ENCODE measurements at places on chromosomes 6 and 20.

DNA sequence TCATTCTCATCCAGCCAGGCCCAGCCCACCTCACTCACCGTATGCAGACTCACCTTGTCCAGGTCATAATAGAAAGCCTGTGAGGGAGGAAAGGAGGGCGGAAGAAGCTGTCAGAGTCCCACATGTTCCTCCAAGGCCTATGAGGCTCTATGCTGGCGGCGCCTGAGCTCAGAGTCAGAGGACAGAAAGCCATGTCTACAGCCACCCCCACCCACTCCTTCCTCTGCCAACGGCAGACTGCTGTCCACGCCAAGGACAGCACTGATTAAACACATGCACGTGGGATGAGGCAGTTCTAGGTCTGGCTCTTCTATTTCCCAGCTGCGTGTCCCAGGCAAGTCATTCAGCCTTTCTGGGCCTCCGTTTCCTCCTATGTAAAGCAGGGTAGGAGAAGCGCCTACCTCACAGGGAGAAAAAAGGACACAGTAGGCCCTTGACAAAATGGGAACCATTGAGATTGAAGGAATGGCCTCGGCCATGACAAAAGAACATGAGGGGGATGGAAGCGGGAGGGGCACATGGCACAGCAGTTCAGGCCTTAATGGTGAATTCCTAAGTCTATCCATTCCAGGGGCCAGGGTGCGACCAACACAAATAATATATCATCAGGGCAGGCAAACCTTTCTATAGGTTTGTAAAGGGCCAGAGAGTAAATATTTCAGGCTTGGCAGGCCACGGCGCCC is 80.1 kb downstream of the RIPOR3 start:
- DNase-seq: peak; percentile 30

DNA sequence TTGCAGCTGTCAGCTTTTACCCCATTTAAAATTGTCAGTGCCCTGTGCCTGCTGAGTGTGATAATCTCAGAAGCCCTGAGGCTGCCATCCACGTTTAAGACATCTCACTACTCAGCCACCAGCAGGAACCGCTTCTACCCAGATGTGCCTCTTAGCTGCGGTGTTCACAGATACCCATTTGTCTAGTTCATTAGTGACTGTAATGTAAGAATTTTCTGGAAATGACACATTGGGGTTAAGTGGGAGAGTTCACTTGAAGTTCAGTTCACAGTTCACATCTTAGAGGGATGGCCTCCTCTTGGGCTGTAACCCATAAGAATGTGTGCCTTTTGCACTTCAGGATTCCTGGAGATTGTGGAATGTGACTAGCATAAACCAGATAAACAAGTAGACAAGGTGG is 477.7 kb downstream of the BTBD3 start:
- no peak for DNase-seq

GRCh38 chr20:58020656-58021454 is 207.6 kb downstream of the ANKRD60 start:
- no peak for DNase-seq

DNA sequence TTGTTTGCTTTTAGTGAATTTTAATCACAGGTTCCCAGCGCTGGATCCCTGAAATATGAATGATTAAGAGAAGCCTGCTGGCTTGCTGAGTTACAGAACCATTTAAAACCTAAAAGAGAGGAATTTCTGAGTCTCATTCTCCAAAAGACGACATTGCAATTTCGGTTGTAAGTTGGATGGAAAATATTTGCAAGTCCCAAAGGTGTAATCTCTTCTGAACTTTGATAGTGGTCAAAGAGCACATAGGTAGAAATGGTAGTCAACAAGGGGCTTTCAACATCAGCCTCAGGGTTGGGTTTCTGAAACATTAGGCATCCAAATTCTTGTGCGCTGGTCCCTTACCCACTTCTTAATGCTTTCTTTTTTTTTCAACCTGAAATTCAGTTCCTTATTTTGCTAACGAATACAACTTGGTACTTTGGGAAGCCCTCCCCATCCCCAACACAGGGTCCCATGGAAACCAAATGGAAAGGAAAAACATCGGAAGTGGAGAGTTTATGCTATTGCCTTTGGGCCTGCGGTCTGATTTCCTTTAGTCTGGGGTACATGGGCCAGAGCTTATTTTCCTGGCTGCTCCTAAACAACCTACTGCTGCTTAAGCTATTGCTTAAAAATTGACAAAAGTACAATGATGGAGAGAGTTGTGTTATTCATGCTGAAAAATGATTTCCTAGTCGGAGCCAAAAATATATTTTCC is 117.0 kb upstream of the KCNK16 start:
- no peak for DNase-seq

GRCh38 chr6:73134588-73134987 is 90.7 kb downstream of the KHDC1L start:
- DNase-seq: peak; percentile 14

DNA sequence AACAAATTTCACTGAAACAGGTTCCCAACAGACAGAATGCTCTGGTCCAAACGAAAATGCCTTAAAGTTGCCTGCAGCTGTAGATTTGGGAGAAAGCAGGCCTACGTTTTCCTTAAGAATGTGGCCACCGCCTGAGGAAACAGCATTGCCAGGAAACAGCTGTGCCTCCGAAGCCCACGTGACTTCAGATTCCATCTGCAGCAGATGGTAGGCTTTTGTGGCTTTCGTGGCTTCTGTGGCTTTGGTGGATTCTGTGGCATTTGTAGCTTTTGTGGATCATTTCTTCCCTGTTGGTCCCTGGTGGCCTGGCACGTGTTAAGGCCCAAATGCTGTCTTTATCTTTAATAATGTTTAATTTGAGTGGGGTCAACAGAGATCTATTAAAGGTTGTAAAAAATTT is 222.9 kb downstream of the TTLL2 start:
- DNase-seq: peak; percentile 43

GRCh38 chr20:43840382-43841070 is 74.1 kb upstream of the TOX2 start:
- DNase-seq: peak; percentile 12

- DNase-seq: no peak
Measured at GRCh38 chr6:27742833-27743573, 169.2 kb downstream of the OR2B2 start.

- no peak for DNase-seq
Measured at GRCh38 chr20:11296951-11297350, 620.7 kb upstream of the BTBD3 start.

GRCh38 chr20:46316984-46317684 is 8.8 kb upstream of the CDH22 start:
- DNase-seq: no peak

GRCh38 chr6:37134396-37135191 is 35.4 kb upstream of the PIM1 start:
- peak; percentile 94 for DNase-seq

- peak; percentile 67 for DNase-seq
Measured at GRCh38 chr6:74946961-74947360, 258.9 kb downstream of the COL12A1 start.

GRCh38 chr20:35953387-35954199 is 709 bp downstream of the SCAND1 start:
- DNase-seq: peak; percentile 45

DNA sequence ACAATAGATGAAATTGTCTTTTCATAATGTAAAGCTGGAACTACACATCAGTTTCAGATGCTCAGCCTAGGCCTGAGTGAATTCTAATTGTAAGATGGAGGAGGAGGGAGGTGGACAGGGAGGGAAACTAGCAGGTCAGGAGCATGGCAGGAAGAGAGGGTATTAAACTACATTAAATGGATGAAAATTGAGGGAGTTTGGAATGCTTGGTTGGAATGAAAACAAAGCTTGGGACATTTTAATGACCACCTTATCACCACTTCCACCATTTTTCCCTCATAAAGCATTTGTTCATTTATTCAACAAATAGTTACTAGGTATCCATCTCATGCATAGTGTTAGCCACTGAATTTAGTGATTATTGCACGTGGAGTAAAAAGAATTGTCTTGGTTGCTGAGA is 65.0 kb downstream of the KIZ start:
- no peak for DNase-seq

GRCh38 chr20:41169162-41169690 is 31.9 kb downstream of the PLCG1 start:
- no peak for DNase-seq

GRCh38 chr6:98672681-98673475 is 161.5 kb upstream of the POU3F2 start:
- peak; percentile 77 for DNase-seq

DNA sequence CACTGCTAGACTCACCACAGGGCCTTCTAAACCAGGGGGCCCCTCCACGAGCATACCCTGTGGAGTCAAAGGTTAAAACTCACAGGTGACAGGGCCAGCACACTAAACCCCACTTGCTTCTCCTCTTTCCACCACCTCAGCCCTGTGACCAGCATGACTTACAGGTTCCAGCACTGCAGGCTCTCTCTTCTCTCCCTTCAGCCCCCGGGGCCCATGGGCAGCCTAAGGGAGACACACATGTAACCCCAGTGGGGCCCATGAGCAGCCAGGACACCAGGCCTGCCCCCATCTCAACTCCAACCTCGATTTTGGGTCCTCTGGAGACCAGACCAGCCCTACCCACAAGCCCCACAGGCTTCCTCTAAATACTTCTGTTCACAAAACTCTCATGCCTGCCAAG is 28.0 kb downstream of the HLA-DPB1 start:
- DNase-seq: no peak

- no peak for DNase-seq
Measured at GRCh38 chr6:6870921-6871320, 236.8 kb upstream of the RREB1 start.

- no peak for DNase-seq
Measured at GRCh38 chr20:4787820-4788219, 66.1 kb downstream of the PRND start.

DNA sequence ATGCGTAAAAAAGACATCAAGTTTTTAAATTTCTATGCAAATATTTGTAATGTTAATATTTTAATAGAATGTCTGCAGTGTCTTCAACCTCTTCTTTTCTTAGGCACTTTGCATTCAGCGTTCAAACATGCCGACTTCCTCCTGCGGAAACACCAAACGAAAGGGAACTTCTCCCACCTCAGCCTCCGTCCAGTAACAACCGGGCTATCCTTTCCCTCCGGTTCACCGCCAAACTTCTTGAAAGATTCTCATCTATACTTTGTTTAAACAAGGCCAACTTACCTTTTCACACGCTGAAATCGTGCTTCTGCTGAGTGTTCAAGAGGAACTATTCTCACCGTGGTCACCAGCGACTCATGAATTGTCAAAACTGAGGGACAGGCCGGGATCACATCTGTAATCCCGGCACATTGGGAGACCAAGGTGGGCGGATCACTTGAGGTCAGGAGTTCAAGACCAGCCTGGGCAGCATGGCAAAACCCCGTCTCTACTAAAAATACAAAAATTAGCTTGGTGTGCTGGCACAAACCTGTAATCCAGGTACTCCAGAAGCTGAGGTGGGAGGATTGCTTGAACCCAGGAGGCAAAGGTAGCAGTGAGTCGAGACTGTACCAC is 44.8 kb downstream of the GJA1 start:
- no peak for DNase-seq

DNA sequence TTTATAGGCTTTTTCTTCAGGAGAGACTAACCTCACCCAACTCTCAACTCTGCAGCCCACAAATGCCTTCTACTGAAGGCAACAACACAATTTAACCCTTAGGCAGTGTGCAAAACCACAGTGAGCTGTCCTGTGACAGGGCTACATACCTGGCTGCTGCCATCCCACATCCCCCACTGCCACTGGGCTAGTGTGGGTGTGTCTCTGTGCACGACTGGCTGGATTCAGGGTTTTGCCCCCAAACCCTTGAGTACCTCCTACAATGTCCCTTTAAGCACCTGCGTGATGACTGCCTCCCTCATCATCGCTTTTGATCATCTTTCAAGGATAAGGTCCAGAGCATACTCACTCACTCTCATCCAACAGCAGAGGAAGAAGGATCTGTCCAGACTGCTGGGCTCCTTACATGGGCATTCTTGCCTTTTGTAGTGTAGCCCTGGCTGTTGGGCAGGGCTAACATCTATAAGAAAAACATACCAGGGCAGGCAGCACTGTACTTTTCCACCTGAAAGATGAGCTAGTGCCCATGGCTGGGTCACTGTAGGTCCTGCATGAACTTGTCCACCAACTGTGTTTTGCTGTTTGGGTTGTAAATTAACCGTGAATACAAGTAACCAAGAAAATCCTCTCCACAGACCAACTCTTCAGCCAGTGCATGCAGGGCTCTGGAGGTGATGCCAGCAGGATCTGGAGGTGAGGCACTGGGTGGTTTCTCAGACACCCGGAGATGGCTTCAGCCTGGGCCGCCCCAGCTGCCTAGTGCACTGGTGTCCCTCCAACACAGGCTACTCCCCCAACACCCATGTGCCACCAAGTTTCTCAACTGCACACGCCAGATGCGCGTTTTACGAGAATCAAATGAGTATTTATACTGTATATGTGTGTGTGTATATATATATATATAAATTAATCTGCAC is 45.2 kb downstream of the PLCG1 start:
- DNase-seq: no peak

DNA sequence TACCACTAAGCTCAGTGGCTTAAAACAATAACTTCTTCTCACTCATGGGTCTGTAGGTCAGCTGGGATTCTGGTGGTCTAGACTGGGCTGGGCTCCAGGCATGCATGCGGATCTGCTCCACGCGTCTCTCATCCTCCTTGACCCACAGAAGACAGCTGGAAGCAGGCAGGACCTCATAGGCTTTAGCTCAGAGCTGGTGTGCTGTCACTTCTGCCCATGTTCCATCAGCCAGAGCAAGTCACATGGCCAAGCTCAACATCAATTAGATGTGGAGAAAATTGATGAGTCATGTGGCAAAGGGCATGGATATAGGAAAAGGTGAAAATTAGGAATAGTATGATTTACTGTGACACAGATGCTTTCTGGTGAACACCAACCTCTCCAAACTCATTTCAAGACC is 57.4 kb upstream of the PSMF1 start:
- DNase-seq: no peak

DNA sequence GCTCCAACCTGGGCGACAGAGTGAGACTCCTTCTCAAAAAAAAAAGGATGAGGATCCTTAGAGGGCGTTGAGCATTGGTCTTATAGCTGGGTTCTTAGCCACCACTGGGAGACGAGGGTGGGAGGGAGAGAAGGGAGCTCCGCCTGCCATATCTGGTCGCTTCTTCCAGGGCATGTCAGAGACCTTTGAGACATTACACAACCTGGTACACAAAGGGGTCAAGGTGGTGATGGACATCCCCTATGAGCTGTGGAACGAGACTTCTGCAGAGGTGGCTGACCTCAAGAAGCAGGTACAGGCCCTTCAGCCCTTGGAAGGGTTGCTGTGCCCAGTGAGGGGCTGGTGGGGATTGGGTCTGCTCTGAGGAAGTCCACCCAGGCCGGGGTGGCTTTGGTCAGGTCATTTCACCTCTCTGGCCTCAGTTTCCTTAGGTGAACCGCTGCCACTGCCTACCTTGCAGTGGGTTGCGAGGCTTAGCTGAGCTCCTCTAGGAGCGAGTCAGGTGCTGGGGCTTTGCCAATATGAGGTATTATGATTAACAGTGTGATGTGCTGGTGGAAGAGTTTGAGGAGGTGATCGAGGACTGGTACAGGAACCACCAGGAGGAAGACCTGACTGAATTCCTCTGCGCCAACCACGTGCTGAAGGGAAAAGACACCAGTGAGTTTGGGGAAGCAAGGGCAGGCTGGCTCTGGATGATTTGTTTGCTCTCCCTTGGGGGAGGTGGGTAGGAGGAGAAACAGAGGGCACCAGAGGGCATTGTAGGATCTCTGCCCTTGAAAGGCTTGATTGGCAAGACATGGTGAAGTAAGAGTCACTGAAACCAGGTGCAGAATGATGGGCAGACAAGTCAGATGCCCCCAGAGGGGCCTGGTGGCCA is 8.5 kb downstream of the CNPY3 start:
- no peak for DNase-seq

Measured in fibroblast of lung (primary cell).